ENCODE measurements at places on chromosomes 7 and 10. TPM values are rescaled to one million over a fixed set of nuclear protein-coding genes. Genes with fewer than 3 reads are reported as not detected.

RAMP3 gene
- total RNA-seq: not detected

SPDYE5 gene
- not detected for total RNA-seq

UCN3 gene
- not detected for total RNA-seq

CUZD1 gene
- 2.0 TPM for total RNA-seq

JCAD gene
- 15.6 TPM for total RNA-seq

HOXA11 gene
- 4.4 TPM for total RNA-seq

FAM25A gene
- total RNA-seq: not detected

MKI67 gene
- 50.4 TPM for total RNA-seq

TAS2R4 gene
- total RNA-seq: 0.22 TPM

LIPN gene
- total RNA-seq: not detected

SLC29A4 gene
- total RNA-seq: 8.7 TPM

IL2RA gene
- 4.6 TPM for total RNA-seq

PHYH gene
- 11.1 TPM for total RNA-seq

CALCR gene
- total RNA-seq: not detected

NRP1 gene
- 85.9 TPM for total RNA-seq

ACBD7 gene
- total RNA-seq: 7.3 TPM

ANKRD7 gene
- total RNA-seq: 0.55 TPM

TBATA gene
- not detected for total RNA-seq

NPSR1 gene
- not detected for total RNA-seq

ANKRD30A gene
- total RNA-seq: not detected

AS3MT gene
- total RNA-seq: 0.45 TPM

HILPDA gene
- total RNA-seq: 7.7 TPM

ABCA13 gene
- total RNA-seq: 4.5 TPM

ABCF2 gene
- total RNA-seq: 72.6 TPM

INA gene
- 0.42 TPM for total RNA-seq

HOXA9 gene
- total RNA-seq: 7.0 TPM

TAS2R3 gene
- 0.18 TPM for total RNA-seq

CAMK2B gene
- not detected for total RNA-seq

DEPP1 gene
- total RNA-seq: 6.8 TPM

ENO4 gene
- not detected for total RNA-seq

PAPOLB gene
- total RNA-seq: not detected

SLC26A5 gene
- not detected for total RNA-seq

VAX1 gene
- not detected for total RNA-seq

REPIN1 gene
- total RNA-seq: 55.7 TPM

Measured in SJSA1 (cell line).